ENCODE measurements at places on chromosomes 5 and 9. TPM values are rescaled to one million over a fixed set of nuclear protein-coding genes. Genes with fewer than 3 reads are reported as not detected.
A peak's percentile ranks its signal among the peaks of the same experiment; 100 is the strongest.

- H3K4me3 ChIP-seq: no peak overlapping the region
- no peaks in the 10 kb centered on the region for H3K27me3 ChIP-seq
- DNase-seq: no peak
- no peak overlapping the region for H3K27ac ChIP-seq
- H3K36me3 ChIP-seq: no peaks in the 10 kb centered on the region
These were observed 65.5 kb downstream of the MAP1B start for GRCh38 chr5:72172786-72173185.

Gene TSTD2
- total RNA-seq: 15.3 TPM

Gene TNFSF8
- not detected for total RNA-seq

DNA sequence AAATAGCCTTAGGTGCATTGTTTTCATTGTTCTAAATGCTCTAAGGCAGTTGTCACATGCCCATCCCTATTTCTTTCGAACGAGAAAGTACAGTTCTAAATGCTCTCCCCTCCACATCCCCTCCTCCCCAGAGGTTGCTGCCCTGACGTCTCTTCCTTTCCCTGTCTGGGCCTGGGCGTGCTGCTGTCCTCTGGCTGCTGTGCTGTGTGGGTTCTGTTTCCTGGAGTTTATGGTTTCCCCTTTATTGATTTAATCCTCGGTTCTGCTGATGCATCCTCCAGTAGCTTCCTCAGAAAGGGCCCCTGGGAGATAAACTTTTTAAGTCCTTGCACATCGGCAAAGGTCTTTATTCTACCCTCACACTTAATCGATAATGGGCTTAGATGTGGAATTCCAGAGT, 48.8 kb downstream of the MVB12B start:
- H3K4me3 ChIP-seq: no peak overlapping the region
- peaks cover 45% of the 10 kb centered on the region for H3K4me1 ChIP-seq
- DNase-seq: no peak
- H3K27ac ChIP-seq: no peak overlapping the region

- no peaks in the 10 kb centered on the region for H3K36me3 ChIP-seq
- H3K4me3 ChIP-seq: no peak overlapping the region
- DNase-seq: no peak
These were observed 303.9 kb upstream of the DAP start for GRCh38 chr5:11064763-11065450.

DNA sequence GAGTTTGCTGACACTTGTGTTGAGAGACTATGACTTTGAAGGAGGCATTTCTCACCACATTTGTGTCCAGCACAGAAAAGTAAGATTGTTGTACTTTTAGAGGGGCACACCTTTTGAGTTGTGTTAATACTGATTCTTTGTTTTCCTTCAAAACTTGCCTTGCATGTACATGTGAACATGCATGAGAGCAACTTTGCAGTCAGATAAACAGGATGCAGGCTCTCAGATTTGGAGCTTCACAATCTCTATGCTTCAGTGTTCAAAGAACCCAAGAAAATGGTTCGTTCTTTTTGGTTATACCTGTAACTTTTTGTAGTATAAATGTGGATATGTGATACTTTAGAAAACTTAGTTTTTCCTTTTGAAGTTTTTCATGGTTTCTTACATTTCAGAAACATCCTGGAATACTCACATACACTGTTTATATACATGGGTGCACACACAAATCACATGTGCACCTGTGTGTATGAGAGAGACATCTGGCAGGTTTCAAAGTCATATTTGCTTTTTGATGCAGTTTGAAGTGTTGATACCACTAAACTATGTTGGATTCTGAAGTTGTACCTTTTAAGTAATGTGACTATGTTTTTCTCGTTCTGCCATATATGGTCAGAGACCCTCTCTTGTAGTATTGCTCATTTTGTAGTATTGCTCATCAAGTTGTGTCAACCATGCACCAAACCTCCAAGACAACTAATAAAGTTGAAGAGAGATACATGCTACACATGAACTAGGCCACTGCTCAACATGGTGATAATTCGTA, 190.7 kb downstream of the CD180 start:
- peak overlapping the region; percentile 77 for H3K4me3 ChIP-seq
- DNase-seq: no peak
- H3K27ac ChIP-seq: peak overlapping the region; percentile 85
- no peaks in the 10 kb centered on the region for H3K36me3 ChIP-seq

- no peaks in the 10 kb centered on the region for H3K27me3 ChIP-seq
- no peak overlapping the region for H3K27ac ChIP-seq
- no peaks in the 10 kb centered on the region for H3K36me3 ChIP-seq
- no peak for DNase-seq
- no peak overlapping the region for H3K4me3 ChIP-seq
These were observed 210.3 kb downstream of the ACTL7B start for GRCh38 chr9:108645520-108645919.

GRCh38 chr9:93084471-93084881, 11.5 kb upstream of the CARD19 start:
- H3K27me3 ChIP-seq: no peaks in the 10 kb centered on the region
- peak; percentile 4 for DNase-seq
- no peaks in the 10 kb centered on the region for H3K4me1 ChIP-seq
- H3K4me3 ChIP-seq: no peak overlapping the region
- no peaks in the 10 kb centered on the region for H3K36me3 ChIP-seq
- H3K27ac ChIP-seq: no peak overlapping the region

DNA sequence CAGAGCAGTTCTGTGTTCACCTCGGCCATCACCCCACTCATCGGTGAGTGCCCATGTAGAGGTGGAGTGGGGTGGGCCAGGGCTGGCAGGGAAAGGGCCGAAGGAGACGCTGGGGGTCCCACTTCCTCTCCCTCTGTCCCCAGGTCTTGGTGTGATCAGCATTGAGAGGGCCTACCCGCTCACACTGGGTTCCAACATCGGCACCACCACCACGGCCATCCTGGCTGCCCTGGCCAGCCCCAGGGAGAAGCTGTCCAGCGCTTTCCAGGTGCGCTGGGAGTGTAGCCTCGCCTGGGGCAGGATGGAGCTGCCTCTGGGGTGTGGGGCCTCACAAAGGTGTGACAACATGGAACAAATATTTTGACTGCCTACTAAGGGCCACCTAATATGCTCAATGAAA, 3.7 kb downstream of the PFN3 start:
- no peaks in the 10 kb centered on the region for H3K36me3 ChIP-seq
- no peak overlapping the region for H3K27ac ChIP-seq
- H3K27me3 ChIP-seq: peaks cover 34% of the 10 kb centered on the region
